Glutamatergic neuron (in vitro differentiated cells): ENCODE measurements at places on chromosomes 4 and X.

DNA sequence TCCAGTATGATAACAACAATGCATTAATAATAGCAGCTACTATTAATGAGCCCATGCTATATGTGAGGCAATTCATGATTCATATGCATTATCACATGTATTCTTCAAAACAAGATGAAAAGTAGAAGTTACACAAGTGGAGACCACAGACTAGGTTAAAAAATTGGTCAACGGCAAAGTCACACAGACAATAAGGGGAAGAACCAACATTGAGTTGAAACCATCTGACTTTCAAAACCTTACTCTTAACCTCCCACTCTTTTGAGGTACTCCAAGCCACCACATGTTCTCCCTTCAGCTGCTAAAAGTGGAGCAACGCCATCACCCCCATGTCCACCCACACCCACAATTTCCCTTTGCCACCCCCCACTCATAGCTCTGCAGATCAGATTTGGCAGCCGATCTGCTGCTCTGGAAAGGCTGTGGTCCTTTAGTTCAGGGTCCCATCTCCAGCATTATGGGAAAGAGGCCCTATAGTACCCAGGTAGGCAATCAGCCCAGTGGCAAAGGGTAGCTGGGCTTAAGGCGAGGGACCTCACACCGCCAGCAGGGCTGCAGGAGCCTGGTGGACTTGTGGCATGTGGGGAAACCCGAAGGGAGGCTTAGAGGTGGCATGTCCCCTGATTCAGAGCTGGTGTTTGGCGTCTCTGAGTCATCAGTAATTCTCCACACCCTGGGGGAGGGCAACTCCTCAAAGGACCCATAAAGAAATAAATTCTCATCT, 33.5 kb upstream of the CYBB start:
- no peak overlapping the region for H3K27ac ChIP-seq
- no peak for DNase-seq
- no peak overlapping the region for H3K4me3 ChIP-seq
- no peaks in the 10 kb centered on the region for H3K27me3 ChIP-seq
- H3K36me3 ChIP-seq, result no peaks in the 10 kb centered on the region
- H3K4me1 ChIP-seq, result no peaks in the 10 kb centered on the region

- peaks cover 18% of the 10 kb centered on the region for H3K4me1 ChIP-seq
- no peak overlapping the region for H3K4me3 ChIP-seq
- no peak overlapping the region for H3K27ac ChIP-seq
- DNase-seq, result no peak
Measured at GRCh38 chrX:96432647-96433046, 252.0 kb upstream of the DIAPH2 start.

DNA sequence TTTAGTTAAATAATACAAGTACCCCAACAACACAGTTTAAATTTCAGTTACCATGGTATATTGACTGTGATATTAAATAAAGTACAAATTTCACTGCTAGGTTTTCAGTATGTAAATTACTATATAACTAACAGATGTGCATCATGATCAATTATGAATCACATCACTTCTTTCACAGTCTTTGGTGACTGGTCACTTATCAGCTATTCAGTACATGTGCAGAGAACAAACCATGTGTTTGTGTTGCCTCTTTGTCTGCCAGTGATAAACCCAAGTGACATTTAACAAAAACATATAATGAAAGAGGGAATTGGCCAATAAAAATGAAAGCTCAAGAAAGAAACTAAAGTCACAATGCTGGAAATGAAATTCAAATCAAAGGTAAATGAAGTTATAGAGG, 249.3 kb downstream of the CHIC1 start:
- DNase-seq, result no peak
- no peaks in the 10 kb centered on the region for H3K27me3 ChIP-seq
- no peaks in the 10 kb centered on the region for H3K36me3 ChIP-seq
- H3K4me1 ChIP-seq, result no peaks in the 10 kb centered on the region
- no peak overlapping the region for H3K4me3 ChIP-seq

DNA sequence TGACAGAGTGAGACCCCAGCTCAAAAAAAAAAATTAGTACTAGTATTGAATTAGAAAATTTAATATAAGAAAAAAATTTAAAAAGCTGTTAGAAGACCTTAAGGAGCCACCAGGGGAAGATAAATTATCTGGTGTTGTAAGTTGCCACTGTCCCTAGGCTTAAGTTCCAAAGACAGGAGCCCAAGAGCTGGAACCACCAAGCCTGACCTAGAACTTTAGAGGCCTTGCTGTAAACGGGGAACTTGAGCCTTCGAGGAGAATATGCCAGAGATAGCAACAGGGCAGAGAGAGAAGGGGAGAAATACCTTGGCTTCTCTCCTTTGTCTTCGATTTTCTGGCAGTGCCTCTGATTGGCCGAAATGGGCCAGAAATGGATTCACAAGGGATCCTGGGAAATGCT, 8.9 kb downstream of the USP53 start:
- no peak overlapping the region for H3K4me3 ChIP-seq
- DNase-seq, result no peak
- no peaks in the 10 kb centered on the region for H3K36me3 ChIP-seq
- H3K27ac ChIP-seq, result no peak overlapping the region

DNA sequence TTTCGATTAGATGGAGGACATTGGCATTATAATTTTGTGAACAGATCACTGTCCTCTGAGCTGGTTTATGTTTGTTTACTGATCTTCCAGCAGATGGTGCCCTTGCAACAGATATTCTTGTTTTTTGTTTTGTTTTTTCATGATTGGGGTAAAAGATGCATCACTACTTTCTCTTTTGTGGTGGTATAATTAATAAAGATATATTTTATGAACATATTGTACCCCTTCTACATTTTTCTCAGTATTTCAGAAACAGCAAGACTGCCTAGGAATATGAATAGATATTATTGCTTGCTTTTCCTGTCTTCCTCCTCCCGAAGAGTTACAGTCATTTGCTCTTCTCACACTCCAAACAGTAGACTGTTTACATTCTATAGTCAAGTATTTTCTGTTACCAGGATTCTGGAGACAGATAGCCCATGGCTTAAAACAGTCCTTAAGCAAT, 905.2 kb downstream of the TRAM1L1 start:
- H3K4me1 ChIP-seq, result no peaks in the 10 kb centered on the region
- DNase-seq, result no peak
- H3K4me3 ChIP-seq, result no peak overlapping the region
- H3K27me3 ChIP-seq, result peaks cover 1% of the 10 kb centered on the region
- no peaks in the 10 kb centered on the region for H3K36me3 ChIP-seq

DNA sequence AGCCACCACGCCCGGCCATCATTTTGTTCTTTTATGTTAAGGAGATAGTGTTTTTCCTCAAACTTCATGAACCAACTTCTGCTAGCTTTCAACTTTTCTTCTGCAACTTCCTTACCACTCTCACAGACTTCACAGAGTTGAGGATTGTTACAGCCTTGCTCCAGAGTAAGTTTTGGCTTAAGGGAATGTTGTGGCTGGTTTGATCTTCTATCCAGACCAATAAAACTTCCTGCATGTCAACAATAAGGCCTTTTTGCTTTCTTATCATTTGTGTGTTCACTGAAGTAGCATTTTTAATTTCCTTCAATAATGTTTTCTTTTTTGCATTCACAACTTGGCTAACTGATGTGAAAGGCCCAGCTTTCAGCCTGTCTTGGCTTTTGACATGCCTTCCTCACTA, 12.7 kb upstream of the TET2 start:
- no peaks in the 10 kb centered on the region for H3K4me1 ChIP-seq
- H3K27ac ChIP-seq, result no peak overlapping the region
- H3K27me3 ChIP-seq, result no peaks in the 10 kb centered on the region
- no peaks in the 10 kb centered on the region for H3K36me3 ChIP-seq
- H3K4me3 ChIP-seq, result no peak overlapping the region
- no peak for DNase-seq

GRCh38 chrX:120251471-120252011, 929 bp downstream of the ZBTB33 start:
- peak overlapping the region; percentile 98 for H3K27ac ChIP-seq
- DNase-seq, result peak; percentile 16
- peaks cover 3% of the 10 kb centered on the region for H3K27me3 ChIP-seq
- H3K36me3 ChIP-seq, result no peaks in the 10 kb centered on the region
- H3K4me3 ChIP-seq, result peak overlapping the region; percentile 97

GRCh38 chrX:72002875-72003274, 92.2 kb downstream of the NHSL2 start:
- peaks cover 8% of the 10 kb centered on the region for H3K4me1 ChIP-seq
- H3K36me3 ChIP-seq, result no peaks in the 10 kb centered on the region

GRCh38 chrX:87006561-87006960, 511.0 kb upstream of the KLHL4 start:
- H3K36me3 ChIP-seq, result no peaks in the 10 kb centered on the region
- no peak for DNase-seq
- no peak overlapping the region for H3K4me3 ChIP-seq
- no peak overlapping the region for H3K27ac ChIP-seq

DNA sequence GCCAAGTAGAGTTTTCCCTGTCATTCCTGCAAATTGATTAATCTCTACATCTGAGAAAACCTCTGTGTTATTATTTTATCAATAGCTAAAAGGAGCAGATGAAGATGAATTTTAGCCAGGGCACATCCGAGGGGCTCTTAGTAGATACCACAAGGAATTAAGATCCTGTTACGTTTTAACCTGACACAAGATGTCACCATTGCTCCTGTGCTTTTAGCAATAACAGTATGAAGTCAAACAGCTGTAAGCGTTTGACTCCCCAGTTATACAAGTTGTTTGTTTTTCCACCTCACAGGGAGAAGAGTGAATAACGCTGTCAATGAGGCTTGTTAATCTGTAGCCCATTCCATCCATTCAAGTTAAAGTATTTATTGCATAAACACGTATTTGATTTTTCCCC, 76.0 kb upstream of the AP1S2 start:
- H3K36me3 ChIP-seq, result no peaks in the 10 kb centered on the region
- peaks cover 9% of the 10 kb centered on the region for H3K4me1 ChIP-seq
- H3K27ac ChIP-seq, result no peak overlapping the region

DNA sequence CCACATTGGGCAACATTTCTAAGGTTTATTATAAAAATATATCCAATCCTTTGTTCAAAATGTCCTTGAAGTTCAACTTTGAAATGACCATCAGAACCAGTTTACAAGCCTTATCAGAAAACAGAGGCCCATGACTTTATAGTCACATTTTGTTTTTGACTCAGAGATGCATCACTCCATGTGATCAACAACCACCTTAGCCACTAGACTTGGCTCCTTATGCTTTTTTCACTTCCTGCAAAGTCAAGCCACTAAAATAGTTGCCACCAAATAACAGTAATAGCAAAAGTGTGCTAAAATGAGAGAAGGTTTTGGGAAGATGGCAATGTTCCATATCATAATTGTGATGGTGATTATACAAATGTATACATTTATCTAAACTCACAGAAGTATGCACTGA, 181.7 kb downstream of the MAML3 start:
- no peak overlapping the region for H3K27ac ChIP-seq
- peaks cover 7% of the 10 kb centered on the region for H3K27me3 ChIP-seq
- no peak for DNase-seq
- no peak overlapping the region for H3K4me3 ChIP-seq
- no peaks in the 10 kb centered on the region for H3K36me3 ChIP-seq

DNA sequence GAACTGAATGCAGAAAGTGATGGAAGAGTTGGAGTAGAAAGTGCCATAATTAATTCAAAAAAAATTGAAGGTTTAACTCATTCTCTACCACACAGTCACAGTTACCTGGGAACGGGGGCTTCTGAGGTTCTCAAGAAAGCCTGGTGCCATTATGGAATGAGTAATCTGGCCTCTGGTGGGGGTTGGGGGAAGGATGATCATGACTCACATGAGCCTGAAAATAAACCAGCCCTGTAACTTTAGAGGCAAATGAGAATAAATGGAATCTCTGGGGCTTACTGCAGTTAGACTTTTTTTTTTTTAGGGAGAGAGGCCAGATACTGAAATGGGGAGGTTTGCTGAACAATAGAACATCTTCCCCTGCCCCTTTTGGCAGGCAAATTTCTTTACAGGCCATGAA, 55.3 kb downstream of the SOD3 start:
- H3K4me1 ChIP-seq, result peaks cover 19% of the 10 kb centered on the region
- H3K4me3 ChIP-seq, result no peak overlapping the region
- H3K36me3 ChIP-seq, result no peaks in the 10 kb centered on the region
- no peak overlapping the region for H3K27ac ChIP-seq

- H3K27me3 ChIP-seq, result peaks cover 17% of the 10 kb centered on the region
- peaks cover 7% of the 10 kb centered on the region for H3K4me1 ChIP-seq
- H3K27ac ChIP-seq, result peak overlapping the region; percentile 95
- H3K4me3 ChIP-seq, result no peak overlapping the region
Measured at GRCh38 chr4:154490583-154491340, 837 bp downstream of the DCHS2 start.

DNA sequence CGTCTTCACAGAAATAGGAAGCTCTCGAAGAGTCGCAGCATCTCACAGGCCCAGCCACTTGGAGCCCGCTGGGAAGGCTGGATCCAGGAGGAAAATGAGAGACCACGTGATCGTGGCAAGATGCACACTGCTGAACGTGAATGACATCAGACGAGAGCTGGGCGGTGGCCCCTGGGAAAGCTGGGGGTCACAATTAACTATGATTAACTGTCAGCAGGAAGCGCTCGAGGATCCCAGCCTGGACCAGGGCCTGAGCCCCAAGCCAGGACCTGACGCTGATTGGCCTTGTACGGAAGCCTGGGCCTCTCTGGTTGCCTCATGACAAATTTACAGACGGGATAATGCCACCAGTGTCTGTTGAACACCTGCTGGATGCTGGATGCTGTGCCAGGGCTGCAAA, 321.4 kb downstream of the EVC2 start:
- peaks cover 5% of the 10 kb centered on the region for H3K36me3 ChIP-seq
- DNase-seq, result no peak
- H3K4me3 ChIP-seq, result no peak overlapping the region
- peaks cover 9% of the 10 kb centered on the region for H3K4me1 ChIP-seq
- H3K27me3 ChIP-seq, result peaks cover 6% of the 10 kb centered on the region

GRCh38 chr4:154740462-154740861, 3.3 kb upstream of the LRAT start:
- peaks cover 18% of the 10 kb centered on the region for H3K27me3 ChIP-seq
- H3K36me3 ChIP-seq, result no peaks in the 10 kb centered on the region
- H3K27ac ChIP-seq, result no peak overlapping the region
- H3K4me1 ChIP-seq, result peaks cover 1% of the 10 kb centered on the region
- DNase-seq, result no peak

DNA sequence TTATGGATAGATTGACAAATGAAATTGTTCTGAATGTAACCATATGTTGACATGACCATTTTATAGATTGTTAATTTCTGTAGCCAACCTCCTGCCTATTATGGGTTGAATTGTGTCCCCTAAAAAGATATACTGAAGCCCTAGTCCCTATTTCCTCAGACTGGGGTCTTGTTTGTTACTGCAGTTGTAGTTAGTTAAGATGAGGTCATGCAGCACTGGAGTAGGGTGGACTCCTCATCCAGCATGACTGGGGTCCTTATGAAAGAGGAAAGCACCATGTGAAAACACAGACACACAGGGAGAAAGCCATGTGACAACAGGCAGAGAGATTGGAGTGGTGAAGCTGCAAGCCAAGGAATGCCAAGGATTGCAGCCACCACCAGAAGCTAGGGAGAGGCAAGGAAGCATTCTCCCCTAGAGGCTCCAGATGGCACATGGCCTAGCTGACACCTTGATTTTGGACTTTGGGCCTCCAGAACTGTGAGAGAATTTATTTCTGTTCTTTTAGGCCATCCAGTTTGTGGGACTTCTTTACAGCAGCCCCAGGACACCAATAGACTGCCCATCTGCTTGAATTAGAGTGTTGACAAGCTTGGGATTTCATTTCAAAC, 14.0 kb downstream of the MTM1 start:
- H3K4me3 ChIP-seq, result no peak overlapping the region
- no peak for DNase-seq
- H3K36me3 ChIP-seq, result no peaks in the 10 kb centered on the region
- no peak overlapping the region for H3K27ac ChIP-seq
